CD4-positive, alpha-beta T cell treated with Interleukin-1 beta for 1 hour (primary cell): ENCODE measurements at places on chromosomes 4 and X.

- no peak for DNase-seq
Measured at GRCh38 chr4:38386005-38386551, 277.9 kb upstream of the KLF3 start.

GRCh38 chrX:21989384-21989783 is 42.7 kb upstream of the PHEX start:
- DNase-seq: no peak

GRCh38 chrX:130848763-130849162 is 54.2 kb downstream of the ENOX2 start:
- DNase-seq: no peak

DNA sequence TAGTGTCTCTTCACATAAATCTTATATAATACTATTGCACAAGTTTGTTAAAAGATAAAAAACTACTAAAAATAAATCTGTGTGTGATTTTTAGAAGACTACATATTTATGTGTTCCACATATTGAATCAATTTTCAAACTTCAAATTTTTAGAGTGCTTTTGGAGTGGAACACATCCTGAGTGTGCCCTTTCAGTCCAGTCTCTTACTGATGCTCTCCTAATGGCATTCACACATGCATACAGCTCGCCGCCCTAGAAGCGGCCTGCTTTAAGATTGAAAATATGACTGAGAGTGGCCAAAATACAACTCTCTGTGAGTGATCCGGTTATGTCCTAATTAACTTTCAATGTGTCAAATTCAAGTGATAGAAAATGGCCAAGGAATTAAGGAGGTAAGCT is 628.8 kb downstream of the ANKRD50 start:
- DNase-seq: no peak

DNA sequence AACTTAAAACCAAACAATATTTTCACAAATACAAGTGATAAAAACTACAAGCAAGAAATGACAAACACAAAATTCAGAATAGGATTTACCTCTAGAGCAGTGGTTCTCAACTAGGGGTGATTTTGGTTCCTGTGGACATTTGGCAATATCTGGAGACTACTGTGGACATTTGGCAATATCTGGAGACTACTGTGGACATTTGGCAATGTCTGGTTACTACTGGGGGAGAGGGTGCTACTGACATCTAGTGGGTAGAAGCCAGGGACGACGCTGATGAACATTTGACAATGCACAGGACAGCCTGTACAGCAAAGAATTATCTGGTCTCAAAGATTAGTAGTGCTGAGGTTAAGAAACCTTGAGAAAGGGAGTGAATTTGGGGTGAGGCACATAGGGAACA is 169.8 kb downstream of the CLCN4 start:
- DNase-seq: no peak

DNA sequence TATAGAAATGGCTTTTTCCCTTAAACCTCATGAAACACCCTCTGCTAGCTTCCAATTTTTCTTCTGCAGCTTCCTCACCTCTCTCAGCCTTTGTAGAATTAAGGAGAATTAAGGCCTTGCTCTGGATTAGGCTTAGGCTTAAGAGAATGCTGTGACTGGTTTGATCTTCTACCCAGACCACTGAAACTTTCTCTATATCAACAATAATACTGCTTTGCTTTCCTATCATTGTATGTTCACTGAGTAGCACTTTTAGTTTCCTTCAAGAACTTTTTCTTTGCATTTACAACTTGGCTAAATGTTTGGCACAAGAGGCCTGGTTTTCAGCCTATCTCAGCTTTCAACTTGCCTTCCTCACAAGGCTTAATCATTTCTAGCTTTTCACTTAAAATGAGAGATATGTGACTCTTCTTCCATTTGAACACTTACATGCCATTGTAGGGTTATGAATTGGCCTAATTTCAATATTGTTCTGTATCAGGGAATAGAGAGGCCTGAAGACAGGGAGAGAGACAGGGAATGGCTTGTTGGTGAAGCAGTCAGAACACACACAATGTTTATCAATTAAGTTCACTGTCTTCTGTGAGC is 28.2 kb downstream of the TMEM154 start:
- no peak for DNase-seq

- no peak for DNase-seq
Measured at GRCh38 chrX:48548871-48549270, 9.4 kb downstream of the TBC1D25 start.

DNA sequence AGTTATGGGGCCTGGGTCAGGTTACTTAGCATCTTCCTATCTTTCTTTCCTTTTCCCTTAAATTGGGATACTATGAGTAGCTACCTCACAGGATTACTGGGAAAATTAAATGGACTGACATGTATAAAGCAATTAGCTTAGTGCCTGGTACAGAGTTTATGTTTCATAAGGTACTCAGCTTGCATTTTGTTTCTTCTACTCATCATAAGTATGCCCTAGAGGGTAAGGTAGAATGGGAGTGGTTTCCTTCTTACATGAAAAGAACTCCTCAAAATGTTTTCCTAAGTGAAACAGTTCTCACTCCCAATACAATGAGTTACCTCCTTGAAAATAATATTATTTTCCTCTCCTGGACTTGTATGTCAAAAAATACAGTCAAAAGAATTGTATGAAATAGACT is 75.7 kb downstream of the NPFFR2 start:
- DNase-seq: no peak

DNA sequence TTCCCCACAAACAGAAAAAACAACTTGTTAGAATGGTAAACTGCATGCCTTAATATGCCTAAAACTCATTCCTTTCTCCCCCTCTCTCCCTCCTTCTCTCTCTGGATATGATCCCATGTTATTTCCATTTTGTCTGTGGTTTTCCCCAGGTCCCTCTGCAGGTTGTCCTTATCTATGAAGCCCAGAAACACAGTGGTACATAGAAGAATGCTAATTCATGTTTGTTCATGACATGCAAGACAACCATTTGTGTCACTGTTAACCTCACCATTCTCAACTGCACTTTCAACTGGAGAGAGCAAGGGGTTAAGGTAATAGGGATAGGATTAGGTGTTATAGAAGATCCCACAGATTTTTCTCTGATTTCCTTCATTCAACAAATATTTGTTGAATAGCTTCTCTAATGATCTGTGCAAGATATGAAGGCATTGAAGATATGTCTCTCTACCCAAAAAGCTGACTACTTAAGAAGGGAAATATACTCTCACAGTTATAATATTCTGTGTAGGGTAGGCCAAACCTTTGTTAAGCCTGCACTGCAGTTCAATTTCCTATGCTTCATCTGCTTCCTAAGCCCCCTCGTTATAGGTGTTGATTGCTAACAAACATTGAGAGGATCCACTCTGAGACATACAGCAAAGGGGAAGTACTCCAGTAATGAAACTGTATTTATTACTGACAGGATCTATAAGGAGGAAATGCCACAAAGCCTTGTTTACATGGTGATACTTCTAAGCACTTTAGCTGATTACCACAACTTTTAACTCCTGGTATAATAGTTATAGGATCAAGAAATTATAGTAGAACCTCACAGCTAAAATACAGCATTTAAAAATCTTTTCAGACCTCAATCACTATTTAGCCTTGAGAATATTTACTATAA is 96.1 kb downstream of the FRYL start:
- no peak for DNase-seq

DNA sequence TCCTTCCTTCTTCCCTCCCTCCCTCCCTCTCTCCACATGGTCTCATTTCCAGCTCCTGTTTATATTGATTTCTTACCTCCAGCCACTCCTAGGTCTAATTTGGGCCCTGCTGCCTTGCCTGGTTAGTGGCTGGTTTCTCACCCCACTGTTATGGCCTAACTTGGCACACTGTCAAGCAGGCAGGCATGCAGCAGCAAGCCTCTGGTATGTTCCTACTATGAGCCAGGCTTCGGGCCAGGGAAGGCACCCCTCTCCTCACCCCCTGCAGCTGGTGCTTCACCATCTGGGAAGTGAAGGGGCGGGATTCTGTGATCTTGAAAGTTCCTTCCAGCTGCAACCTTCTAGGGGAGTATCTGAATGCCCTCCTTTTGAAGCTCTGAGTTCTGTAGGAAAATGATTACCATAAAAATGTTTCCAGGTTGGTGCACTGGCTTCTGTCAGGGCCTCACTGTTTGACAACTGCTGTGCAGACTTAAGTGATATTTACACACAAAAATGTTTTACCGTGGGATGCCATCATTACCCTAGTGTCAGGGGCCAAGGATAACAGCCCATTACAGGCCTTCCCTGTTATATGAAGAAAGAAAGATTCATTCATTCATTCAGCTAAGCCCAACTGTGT is 10.1 kb upstream of the VMA21 start:
- DNase-seq: no peak

GRCh38 chr4:187227907-187228704 is 504.4 kb upstream of the FAT1 start:
- DNase-seq: no peak

GRCh38 chr4:153877898-153878297 is 89.0 kb upstream of the SFRP2 start:
- no peak for DNase-seq

GRCh38 chr4:109254845-109255244 is 47.6 kb downstream of the COL25A1 start:
- no peak for DNase-seq

DNA sequence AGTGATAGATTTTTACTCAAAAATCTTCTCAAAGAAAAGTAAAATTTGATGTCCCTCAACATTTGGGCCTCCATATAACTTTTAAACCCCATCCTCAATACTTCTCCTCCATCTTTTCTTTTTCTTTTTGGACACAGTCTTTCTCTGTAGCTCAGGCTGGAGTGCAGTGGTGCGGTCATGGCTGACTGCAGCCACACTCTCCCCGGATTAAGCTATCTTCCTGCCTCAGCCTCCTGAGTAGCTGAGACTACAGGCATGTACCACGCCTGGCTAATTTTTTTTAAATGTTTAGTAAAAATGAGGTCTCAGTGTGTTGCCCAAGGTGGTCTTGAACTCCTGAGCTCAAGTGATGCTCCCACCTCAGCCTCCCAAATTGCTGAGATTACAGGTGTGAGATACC is 33.1 kb downstream of the KDM6A start:
- no peak for DNase-seq

- DNase-seq: peak; percentile 37
Measured at GRCh38 chr4:127782275-127783025, at the start of gene HSPA4L. Gene HSPA4L, plus strand, starts transcription at chr4:127782322. Its CDS starts 229 bp downstream, at chr4:127782551.

- DNase-seq: no peak
Measured at GRCh38 chrX:39903937-39904336, 193.8 kb downstream of the BCOR start.

DNA sequence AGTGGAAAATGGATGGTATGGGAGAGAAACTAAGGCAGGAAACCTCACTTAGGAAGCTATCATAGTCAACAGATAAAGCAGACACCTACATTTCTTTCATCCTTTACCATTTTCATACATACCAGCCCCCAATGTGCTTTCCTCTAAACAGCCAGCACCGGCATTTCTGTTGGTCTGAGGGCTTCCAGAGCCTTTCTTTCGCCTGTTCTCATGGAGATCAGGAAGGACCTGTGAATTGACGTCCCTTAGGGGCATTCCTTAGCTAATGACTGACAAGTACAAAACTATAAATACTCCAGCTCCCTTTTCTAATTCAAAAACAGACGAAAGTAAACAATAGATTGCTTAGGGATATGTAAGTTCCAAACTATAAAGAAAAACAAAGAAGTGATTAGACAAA is 215.5 kb upstream of the CNKSR2 start:
- no peak for DNase-seq

- no peak for DNase-seq
Measured at GRCh38 chr4:108458681-108459080, 161.7 kb upstream of the RPL34 start.

- DNase-seq: no peak
Measured at GRCh38 chr4:25928379-25929297, 14.6 kb downstream of the SMIM20 start.

- DNase-seq: no peak
Measured at GRCh38 chr4:120725639-120726580, 196.6 kb downstream of the PRDM5 start.

DNA sequence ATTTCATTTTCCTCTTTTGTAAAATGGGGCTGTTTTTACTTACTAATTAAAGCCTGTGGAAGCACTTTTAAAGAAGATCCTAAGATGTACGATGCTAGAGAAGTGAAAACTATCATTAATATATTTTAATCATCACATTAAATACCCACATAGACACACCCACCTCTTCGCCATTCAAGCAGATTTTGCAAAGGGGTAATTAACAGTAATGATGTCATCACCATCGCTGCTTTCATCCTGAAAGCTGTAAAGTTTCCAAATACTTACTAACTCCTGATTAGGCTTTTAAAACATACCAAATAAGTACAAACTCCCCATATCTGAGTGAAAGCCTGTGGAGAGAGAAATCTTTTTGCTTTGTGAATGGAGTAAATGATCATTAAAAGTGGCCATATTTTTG is 17.6 kb upstream of the NYX start:
- DNase-seq: no peak

- DNase-seq: no peak
Measured at GRCh38 chrX:46792810-46793188, 33.9 kb upstream of the SLC9A7 start.

- DNase-seq: no peak
Measured at GRCh38 chr4:165839615-165840333, 33.3 kb upstream of the TLL1 start.

- no peak for DNase-seq
Measured at GRCh38 chrX:97030463-97030862, 146.8 kb downstream of the RPA4 start.

GRCh38 chrX:21559417-21559816 is 98.7 kb downstream of the KLHL34 start:
- no peak for DNase-seq

GRCh38 chrX:1222531-1223241 is 10.2 kb upstream of the CRLF2 start:
- peak; percentile 64 for DNase-seq

DNA sequence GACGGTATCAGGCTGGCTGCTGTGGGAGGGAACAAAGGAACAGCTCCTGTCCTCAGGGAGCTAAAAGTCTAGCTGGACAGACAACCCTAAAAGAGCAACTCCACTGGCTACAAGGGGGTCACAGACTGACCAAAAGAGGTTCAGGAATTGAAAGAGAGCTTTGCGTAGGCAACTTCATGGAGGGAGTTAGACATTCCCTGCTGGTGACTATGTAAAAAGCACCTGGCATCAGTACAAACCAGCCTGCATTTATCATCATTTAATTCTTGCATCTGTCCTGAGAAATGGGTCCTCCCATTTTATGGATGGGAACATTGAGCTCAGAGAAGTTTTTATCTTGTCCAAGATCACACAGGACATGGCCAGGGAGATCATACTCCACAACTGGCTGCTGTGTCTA is 1.4 kb upstream of the LGI2 start:
- no peak for DNase-seq

DNA sequence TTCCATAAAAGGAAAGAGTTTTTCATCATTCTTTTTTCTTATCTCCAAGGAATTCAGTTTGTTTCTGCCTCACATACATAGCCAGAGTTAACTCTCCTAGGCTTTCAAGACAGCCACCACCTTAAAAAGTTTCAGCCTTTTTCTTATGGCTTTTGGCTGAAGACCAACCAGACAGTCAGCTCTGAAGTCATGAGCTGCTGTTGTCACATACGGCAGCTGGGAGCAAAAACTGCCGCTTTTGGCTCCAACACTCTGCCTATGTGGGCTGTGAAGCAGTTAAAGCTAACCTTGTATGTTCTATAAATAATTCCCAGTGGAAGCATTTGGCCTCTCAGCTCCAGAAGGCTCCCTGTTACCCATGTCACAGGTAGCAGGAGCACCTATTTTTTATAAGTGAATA is 104.1 kb downstream of the KLHL4 start:
- no peak for DNase-seq
